ENCODE measurements at places on chromosomes 12 and 14.

- DNase-seq, result no peak
These were observed 104.4 kb downstream of the ETV6 start for GRCh38 chr12:11753826-11754225.

DNA sequence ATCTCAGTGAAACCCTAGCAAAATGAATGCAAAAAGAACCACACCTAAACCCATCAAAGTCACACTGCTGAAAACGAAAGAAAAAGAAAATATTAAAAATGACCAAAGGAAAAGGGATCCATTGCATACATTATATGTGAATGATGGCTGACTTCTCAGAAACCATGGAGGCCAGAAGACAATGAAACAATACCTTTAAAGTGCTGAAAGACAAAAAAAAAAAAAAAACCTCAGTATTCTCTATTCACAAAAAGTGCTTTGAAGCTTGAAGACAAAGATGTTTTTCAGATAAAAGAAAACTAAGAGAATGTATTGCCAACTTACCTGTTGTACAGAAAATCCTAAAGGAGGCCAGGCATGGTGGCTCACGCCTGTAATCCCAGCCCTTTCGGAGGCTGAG, 4.5 kb upstream of the EVL start:
- no peak for DNase-seq

DNA sequence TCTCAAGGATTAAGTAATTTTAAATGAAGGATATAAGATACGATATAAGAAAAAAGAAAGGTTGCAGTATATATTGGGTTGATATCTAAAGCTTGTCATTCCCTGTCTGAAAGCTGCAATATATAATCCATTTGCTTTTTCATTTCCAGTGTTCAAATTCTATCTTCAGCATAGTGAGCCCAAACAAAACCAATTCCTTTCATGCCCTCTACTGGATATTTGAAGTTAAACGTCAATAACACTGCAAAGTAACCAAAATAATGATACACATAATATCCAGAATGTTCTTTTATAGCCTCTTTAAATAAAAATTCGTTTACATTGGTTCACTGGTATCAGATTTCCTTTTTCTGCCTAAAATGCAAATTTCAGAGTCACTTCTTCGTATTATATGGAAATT, 64.5 kb upstream of the DAAM1 start:
- no peak for DNase-seq

DNA sequence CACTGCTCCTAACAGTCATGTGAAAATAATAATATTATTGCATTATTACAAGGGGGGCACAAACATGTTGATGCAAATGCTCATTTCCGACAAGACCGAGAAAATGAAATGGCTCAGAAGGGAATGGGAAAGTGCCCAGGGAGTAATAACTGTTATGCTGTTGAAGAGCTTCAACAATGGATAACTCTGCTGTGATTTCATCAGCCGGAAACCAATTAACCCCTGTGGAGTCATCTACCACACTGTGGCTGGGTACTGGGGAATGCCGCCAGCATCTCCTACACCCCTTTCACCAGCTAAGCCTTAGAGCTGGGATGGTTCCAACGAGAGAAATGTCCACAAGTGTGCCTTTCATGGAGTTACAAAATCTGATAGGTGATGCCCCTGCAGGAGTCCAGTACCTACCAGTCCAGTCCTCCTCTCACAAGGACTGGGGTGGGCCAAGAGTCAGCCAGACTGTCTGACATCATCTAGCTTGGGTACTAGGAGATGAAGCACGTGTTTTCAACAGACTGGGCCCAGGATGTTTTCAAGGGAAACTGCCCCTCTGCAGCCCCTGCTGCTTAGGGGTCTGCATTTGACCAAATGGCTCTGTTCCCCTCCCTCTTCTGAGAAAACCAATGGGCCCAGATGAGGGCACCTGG, 509.3 kb upstream of the CCDC196 start:
- DNase-seq, result no peak

GRCh38 chr12:132562489-132563021, 47.8 kb downstream of the LRCOL1 start:
- DNase-seq, result no peak

- no peak for DNase-seq
These were observed 618.5 kb downstream of the NRXN3 start for GRCh38 chr14:78788467-78789360.

DNA sequence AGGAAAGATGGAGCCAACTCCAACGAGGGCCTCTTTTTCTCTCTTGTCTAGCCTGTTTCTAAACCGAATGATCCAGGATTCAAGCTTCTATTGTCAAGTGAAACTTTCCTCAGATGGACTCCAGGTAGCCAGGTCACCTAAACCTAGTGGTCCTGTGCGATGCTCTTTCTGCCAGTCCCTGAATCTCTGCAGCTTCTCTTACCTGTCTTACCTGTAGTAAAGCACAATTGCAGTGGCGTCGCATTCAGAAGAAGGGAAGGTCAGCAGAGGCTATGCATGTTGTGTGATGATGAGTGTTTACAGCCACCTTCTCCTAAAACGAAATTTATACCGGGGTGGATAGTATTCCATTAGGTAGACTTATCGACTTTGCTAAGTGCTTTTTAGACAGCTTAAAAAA, 47.4 kb upstream of the TRAF3 start:
- no peak for DNase-seq

DNA sequence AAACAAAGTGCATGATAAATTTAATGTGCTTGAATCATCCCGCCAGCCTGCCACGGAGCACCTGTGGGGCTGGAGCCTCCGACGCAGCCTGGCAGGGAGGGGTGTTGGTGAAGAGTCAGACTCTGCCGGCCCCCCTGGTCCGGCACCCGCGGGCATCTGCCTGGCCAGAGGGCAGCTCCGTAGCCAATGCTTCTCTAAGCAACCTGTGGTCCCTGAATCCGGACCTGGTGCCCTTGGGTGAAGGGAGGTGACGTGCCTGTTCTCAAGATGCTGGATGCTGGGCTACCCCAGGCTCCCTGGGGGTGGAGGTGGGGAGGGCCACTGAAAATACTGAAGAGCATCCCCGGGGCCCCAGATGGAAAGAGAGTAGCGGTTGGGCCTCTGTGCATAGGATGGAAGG, 158.6 kb upstream of the C14orf180 start:
- no peak for DNase-seq

GRCh38 chr12:1065629-1066028, 74.6 kb downstream of the ERC1 start:
- no peak for DNase-seq

DNA sequence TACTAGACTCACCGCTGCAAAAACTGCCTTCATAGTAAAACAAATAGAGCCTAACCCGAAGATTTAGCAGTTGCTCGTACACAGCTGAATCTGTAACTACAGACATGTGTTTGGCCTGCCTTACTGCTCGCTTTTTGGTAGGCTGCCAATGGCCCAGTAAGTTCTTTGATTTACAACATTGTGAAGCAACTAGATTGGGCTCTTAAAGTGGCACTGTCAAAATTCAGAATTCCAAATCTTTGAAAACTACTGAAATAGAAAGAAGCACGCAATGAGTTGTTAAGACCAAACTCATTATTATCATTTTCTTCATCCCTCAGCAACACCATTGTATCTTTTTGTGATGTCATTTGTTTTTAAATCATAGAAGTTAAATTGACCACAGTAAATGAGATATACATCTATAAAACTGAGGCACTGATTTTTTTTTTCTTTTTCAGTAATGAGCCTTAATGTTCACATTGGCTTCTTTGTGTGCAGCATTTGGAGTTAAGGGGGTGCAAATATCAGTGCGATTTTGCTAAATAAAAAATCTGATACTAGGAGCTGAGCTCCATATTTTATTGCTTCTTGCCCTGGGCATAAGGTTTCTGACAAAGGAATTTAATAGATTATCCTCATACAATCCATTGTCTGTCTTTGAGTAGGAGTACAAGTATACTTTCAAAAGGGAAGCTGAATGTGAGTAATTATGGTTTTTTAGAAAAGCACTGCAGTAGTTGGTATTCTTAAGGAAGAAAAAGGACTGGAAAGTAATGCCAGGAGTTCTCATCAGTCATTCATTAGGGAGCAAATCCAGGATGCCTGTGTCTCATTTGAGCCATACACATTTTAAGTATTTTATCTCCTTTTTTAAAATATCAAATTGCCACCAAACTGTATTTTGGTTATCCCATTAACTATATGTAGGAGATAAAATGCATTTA, 138.5 kb downstream of the KICS2 start:
- no peak for DNase-seq

GRCh38 chr14:75315144-75315543, 36.5 kb downstream of the FOS start:
- DNase-seq, result no peak

DNA sequence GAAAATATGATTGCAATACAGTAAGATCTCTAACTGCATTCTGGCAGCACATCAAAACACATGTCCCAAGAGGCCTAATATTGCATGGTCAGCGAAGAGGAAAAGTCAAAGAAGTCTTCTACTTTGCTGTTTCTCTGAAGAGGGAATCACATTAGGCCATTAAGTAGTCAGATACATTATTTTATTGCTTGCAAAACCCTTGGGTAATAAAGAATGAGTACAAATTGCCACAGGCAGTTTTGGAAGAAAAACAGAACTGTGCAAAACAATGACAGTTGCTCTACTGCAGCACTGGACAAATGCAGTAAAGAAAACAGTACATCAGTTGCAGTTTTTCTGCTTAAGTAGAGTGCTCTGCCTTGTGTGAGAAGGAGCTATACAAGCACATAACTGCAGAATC, 211.9 kb downstream of the MED13L start:
- no peak for DNase-seq

GRCh38 chr14:68921666-68922065, 57.4 kb downstream of the ACTN1 start:
- no peak for DNase-seq

- DNase-seq, result no peak
These were observed 226.0 kb upstream of the PWP1 start for GRCh38 chr12:107459641-107460040.

- no peak for DNase-seq
These were observed 83.7 kb downstream of the NINJ2 start for GRCh38 chr12:579420-580110.

DNA sequence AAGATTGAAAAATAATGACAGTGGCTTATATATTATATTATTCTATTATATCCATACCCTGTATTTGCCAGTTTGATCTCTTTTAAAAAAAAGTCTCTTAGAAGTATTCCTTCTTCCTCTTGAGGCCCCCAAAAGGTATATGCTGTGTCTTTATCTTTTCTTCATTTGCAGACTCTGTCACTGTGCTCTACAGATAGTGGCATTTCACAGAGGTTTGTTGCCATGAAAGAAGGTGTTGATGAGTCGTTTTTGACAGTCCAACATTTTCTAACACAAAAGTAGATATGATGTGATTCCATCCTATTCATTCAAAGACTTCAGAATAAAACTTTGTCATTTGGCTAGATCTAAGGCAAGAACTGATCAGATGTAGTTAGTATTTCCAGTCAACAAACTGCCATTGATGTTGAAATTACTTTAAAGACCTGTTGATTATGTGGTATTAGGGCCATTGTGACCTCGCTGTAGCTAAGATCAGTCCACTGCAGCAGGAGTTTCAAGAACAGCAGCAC, at the start of gene CCDC196:
Gene CCDC196 (plus strand): TSS at position 462 of the 512 bp plus-strand sequence. CDS start 132 bp downstream, outside the sequence.
- no peak for DNase-seq

DNA sequence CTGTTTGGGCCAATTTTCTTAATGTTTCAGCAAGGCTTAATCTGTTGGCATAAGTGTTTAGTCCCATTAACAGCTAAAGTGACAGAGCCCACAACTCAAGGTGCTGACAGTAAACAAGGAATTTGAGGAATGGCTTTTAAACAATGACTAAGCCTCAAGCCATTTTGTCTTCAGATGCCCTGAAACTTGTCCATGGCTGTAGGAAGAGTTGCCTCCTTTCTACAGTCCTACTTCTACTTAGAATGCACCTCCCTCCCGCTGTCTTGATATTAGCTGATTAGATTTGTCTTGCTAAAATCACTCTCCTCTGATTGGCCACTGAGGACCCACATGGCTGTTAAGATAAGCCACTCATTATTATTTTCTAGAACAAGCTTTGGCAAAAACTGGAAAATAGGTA, 188.4 kb upstream of the OTX2 start:
- DNase-seq, result no peak

- no peak for DNase-seq
These were observed 50.9 kb downstream of the FBXO33 start for GRCh38 chr14:39381366-39381765.

GRCh38 chr14:53663709-53664108, 292.9 kb downstream of the BMP4 start:
- no peak for DNase-seq

DNA sequence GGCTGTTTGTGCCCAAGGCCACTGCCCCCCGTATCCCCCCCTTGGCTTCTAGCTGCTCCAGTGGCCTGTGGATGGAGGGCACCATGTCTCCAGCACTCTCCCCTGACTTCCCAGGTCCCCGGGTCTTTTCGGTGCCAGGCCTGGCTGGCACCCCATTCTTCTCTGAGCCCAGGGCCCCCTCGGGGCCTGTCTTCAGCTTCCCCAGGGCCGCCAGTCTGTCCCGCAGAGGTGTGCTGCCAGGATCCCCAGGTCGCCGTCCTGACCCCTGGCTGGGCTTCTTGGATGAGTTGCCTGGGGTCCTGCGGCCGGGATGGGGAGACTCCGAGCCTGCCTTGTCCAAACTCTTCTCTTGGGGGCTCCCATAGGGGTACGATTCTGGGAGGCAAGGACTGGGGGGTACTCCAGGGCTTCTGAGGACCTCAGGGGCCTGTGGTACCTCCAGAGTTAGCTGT, 32.5 kb downstream of the NCKAP5L start:
- no peak for DNase-seq

Measured in activated CD4-positive, alpha-beta T cell treated with anti-CD3 and anti-CD28 coated beads, Interleukin-2, amount 50 U/mL, for 24 hours (primary cell).